COLO829 (cell line): ENCODE measurements at places on chromosomes 2 and 18.

DNA sequence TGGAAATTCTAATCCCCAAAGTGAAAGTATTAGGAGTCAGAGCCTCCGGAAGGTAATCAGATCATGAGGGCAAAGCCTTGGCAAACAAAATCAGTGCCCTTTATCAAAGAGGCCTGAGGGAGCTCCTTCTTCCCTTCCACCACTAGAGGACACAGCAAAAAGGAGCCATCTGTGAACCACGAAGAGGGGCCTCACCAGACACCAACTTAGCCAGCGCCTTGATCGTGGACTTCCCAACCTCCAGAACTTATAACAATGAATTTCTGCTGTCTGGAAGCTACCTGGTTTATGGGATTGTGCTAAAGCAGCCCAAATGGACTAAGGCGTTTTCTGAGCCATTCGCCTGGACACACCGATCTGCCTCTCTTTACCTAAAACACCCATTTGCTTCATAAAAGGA is 133.1 kb downstream of the EIPR1 start:
- DNase-seq = no peak

- DNase-seq = no peak
These were observed 891.6 kb upstream of the ZEB2 start for GRCh38 chr2:145411493-145411892.

GRCh38 chr2:152648336-152648735 is 68.9 kb downstream of the PRPF40A start:
- no peak for DNase-seq

- DNase-seq = no peak
These were observed 51.3 kb downstream of the ACSL3 start for GRCh38 chr2:222912117-222912516.

DNA sequence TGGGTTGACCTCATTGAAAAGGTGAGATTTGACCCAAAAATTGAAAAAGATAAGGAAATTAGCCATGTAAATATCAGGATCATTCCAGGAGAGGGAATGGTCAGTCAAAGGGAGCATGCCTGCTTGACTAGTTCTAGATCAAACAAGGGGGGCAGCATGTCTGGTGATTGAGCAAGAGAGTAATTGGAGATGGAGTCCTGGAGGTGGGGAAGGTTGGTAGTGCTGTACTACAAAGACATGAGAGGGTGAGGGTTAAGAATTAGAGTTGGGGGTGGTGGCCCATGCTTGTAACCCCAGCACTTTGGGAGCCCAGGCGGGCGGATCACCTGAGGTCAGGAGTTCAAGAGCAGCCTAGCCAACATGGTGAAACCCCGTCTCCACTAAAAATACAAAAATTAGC is 2.0 kb downstream of the MRPL30 start:
- DNase-seq = no peak

GRCh38 chr2:120580709-120581108 is 155.0 kb upstream of the GLI2 start:
- no peak for DNase-seq

DNA sequence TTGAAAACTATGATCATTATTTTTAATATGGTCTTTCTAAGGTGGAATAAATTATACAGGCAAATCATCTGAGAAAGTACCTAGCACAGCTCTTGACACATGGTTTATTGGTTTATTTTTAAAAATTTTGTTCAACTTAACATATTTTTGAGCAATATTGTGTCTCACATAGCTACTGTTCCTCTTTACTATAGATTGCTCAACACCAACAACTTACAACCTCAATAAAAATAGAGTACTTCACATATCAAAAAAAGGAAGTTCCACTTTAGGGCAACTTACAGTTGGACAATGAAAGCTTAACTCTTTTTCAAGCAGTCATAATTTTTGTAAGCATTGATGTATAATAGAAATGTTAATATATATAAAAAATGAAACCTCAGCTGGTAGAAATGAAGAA is 440.9 kb upstream of the UBE2E3 start:
- DNase-seq = no peak

DNA sequence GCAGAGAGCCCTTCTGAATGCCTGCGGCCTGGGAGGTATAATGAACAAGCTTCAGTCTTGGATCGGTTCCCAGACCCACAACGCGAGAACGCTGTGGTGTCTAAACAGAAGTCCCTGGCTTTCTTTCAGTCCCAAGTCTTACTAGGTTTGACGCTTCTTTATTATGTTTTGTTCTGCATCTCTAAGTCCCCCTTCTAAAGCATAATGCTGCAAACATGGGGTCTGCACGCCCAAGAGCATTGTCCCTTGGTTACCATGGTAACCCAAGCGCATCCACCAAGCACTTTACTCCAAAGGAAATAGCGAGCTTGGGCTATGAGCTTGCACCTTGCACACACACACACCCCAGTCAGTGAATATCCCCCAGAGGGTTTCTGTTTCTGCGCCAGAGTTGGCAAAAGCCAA is 193.7 kb downstream of the INO80D start:
- DNase-seq = no peak

- no peak for DNase-seq
These were observed 84.8 kb downstream of the ACTR3 start for GRCh38 chr2:113974727-113975126.

GRCh38 chr18:63405986-63406385 is 16.3 kb downstream of the VPS4B start:
- DNase-seq = no peak

GRCh38 chr2:8197101-8197500 is 484.8 kb upstream of the ID2 start:
- no peak for DNase-seq

DNA sequence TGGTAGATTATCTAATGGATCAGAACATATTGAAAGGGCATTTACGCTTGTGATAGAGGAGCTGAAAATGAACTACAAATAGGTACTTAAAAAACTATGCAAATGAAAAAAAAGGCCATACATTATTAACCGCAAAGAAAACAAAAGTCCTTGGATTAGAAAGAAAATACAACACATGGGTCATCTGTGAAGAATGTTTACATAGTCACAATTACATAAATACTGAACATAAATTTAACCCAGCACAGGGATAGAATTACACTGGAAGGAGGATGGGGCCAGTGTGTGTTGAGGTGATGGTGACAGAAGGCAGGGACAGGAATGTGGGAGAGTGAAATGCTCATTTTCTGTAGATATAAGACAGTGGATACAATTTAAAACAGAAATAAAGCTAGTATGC is 6.6 kb downstream of the NTSR2 start:
- no peak for DNase-seq

GRCh38 chr2:134360745-134361487 is 107.0 kb downstream of the MGAT5 start:
- no peak for DNase-seq

GRCh38 chr18:10265560-10266333 is 188.7 kb upstream of the APCDD1 start:
- no peak for DNase-seq

DNA sequence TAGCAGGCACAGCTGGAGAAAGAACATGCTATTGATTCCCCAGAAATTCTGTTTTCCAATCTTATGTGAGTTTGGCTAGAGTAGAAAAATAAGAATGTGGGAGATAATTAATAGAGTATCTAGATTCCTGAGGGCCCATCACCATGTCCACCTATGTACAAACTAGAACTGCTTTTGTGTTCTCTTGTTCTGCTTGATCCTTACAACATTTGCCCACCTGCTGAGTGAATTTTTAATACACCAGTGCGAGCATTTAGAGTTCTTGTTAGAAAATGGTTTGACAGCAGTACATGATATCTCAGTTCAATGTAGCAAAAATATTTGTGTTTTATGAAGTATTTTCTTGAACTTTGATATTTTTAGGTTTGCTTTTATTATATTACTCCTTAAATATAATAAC is 52.3 kb upstream of the SPAG16 start:
- no peak for DNase-seq

DNA sequence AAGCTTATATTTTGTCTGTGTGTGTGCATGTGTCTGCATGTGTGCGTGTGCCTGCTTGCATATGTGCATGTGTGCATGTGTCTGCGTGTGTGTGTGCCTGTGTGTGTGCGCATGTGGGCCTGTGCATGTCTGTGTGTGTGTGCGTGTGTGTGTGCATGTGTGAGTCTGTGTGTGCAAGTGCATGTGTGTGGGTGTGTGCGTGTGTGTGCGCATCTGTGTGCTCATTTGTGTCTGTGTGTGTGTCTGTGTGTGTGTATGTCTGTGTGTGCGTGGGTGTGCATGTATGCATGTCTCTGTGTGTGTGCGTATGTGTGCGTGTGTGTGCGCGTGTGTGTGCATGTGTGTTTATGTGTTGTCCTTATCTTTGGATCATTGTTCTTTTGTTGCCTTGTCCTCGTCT is 56.8 kb downstream of the DSC3 start:
- DNase-seq = no peak

GRCh38 chr2:161586517-161587167 is 37.6 kb upstream of the SLC4A10 start:
- peak; percentile 20 for DNase-seq

DNA sequence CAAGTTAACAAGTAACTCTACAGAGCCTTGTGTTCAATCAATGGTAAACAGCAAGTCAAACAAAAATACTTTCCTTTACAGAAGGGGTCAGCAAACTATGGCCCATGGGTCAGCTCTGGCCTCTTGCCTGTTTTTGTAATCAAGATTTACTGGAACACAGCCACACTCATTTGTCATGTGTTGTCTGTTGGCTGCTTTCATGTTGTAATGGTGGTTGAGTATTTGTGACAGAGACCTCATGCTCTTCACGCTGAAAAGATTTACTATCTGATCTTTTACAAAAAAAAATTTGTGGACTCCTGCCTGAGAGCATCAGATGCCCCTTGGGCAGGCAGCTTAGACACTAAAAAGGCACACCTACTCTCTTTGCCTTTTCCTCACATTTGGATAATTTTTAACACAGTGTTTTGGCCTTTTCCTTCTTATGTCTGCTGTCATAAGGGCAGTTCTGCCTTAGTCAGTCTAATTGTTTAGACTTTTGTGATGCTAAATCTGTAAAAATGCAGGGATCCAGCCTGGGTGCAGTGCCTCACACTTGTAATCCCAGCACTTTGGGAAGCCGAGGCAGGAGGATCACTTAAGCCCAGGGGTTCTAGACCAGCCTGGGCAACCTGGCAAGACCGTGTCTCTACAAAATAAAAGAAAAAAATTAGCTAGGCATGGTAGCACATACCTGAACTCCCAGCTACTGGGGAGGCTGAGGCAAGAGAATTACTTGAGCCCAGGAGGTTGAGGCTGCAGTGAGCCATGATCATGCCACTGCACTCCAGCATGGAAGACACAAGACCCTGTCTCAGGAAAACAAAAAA is 18.3 kb downstream of the IL1B start:
- no peak for DNase-seq

DNA sequence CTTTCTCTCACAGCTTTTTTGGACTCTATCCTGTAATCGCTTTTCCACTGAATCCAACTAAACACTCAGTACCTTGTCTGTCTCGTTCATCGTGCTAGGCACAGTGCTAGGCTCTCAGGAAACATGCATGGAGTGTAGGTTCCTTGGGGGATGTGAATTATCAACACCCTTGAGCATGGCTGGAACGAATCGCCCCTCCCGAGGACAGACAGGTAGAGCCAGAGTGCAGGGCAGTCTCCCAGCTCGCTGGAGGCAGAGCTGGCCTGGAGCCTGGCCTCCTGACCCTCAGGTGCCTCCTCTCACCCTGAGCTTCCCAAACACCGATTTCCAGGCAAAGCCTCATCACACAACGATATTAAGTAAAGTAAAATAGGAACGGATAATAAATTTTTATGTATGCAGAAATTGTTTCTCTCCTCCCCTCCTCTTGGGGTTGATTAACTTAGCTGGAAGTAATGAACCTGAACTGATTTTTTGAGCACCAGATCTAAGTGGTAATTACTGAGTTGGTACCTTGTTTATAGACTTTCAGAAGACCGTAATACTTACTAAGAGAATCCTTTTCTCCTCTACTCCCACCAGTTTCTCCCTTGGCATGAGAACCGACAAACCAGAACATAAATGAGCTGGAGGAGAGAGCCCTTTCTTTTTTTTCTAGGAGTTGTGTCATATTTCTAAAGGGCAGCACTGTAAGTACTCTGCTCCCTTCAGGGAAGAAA is 90.5 kb downstream of the MSH2 start:
- DNase-seq = no peak

- no peak for DNase-seq
These were observed 36.0 kb upstream of the STAT1 start for GRCh38 chr2:191049728-191050639.

- DNase-seq = no peak
These were observed 52.5 kb downstream of the SDC1 start for GRCh38 chr2:20172273-20173055.

DNA sequence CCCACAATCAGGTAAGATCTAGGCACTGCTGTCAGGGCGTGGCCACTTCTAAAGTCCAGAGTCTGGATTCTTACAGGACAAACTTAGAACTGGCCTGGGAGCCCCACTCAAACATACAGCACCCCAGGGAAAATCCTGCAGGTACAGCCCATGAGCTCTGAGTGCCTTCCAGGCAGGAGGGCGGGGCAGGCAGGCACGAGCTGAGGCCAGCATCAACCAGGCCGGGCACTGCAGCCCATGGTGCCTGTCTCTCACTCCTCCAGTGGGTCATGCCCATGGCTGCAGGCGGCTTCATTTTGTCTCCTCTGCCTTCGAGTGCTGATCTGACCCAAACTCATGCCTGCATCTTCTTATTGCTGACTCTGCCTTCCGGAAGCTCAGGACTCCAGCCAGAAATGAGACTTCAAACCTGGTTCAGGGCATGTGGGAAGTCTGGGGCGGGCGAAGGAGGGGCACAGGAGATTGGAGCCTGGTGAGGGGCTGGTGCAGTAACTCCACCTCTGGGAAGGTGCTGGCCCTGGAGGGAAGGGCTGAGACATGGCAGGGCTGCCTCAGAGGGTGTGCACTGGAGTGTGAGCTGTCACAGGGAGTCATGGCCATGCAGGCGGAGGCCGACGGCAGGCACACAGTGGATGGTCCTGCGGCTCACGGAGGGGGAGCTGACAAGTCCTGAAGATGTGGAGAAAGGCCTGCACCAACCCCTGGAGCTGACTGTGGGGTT is 40.5 kb downstream of the HS6ST1 start:
- DNase-seq = no peak

- DNase-seq = no peak
These were observed 1184.9 kb upstream of the ACVR2A start for GRCh38 chr2:146659976-146660375.

DNA sequence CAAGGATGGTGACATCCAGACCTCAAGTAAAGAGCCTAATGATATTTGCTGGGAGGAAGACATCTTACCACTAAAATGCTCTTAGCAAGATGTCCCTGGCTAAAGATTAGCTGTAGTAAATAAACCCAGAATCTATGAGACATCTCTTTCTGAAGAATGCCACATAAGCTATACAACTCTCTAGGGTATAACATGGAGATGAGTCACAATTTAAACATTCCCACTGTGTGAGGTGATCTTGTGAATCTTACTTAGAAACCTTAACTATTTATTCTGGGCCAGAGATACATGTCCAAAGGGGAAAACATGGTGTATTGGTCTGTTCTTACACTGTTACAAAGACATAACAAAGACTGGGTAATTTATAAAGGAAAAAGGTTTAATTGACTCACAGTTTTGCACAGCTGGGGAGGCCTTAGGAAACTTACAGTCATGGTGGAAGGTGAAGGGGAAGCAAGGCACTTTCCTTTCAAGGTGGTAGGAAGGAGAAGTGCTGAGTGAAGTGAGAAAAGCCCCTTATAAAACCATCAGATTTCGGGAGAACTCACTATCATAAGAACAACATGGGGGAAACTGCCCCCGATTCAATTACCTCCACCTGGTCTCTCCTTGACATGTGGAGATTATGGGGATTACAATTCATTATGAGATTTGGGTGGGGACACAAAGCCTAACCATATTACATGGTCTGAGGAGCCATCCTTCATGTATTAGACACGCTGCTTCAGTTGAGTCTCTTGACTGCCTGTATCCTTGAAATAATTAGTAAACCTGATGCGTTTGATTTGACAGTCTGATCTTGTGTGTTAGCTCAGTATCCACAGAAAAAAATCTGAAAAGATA is 17.1 kb downstream of the KRCC1 start:
- peak; percentile 64 for DNase-seq

- no peak for DNase-seq
These were observed 963 bp upstream of the MRPL44 start for GRCh38 chr2:223956300-223956699.
